ENCODE measurements at places on chromosomes 5 and 9. TPM values are rescaled to one million over a fixed set of nuclear protein-coding genes. Genes with fewer than 3 reads are reported as not detected.

The BTNL8 gene
- polyA plus RNA-seq = 0.09 TPM

The GCNT1 gene
- 3.8 TPM for polyA plus RNA-seq

DNA sequence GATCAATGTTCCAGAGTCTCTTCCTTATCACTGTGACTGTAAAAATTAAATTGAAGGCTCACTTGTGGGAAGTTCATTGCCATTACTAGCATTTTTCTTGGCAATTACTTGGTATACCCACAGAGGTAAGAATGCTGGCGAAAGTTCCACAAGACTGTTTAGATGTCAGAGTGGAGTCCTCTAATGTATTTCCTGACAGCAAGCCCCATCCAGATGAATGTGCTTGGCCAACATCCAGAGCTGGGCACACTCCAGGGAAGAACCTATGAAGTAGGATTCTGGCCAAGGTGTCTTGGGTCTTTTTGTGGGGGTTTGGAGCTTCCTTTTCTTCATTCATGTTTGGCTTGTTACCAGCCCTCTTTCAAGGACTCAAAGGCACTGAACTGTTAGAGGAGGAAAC lies 473.6 kb downstream of the DMAC1 start:
- no peak overlapping the region for H3K27ac ChIP-seq
- H3K4me1 ChIP-seq = no peaks in the 10 kb centered on the region
- no peaks in the 10 kb centered on the region for H3K36me3 ChIP-seq

GRCh38 chr9:3088219-3088618 lies 244.3 kb upstream of the PUM3 start:
- H3K27ac ChIP-seq = no peak overlapping the region
- H3K4me3 ChIP-seq = no peak overlapping the region
- no peak for DNase-seq
- H3K27me3 ChIP-seq = no peaks in the 10 kb centered on the region
- no peaks in the 10 kb centered on the region for H3K4me1 ChIP-seq

GRCh38 chr5:179166886-179167841 lies 107.0 kb downstream of the ZNF354C start:
- DNase-seq = peak; percentile 74
- no peaks in the 10 kb centered on the region for H3K36me3 ChIP-seq
- H3K4me1 ChIP-seq = peaks cover 33% of the 10 kb centered on the region
- no peak overlapping the region for H3K27ac ChIP-seq
